NCI-H2227 treated with DMSO at 0.1 percent for 48 hours (cell line): ENCODE measurements at places on chromosomes 3 and 15.

DNA sequence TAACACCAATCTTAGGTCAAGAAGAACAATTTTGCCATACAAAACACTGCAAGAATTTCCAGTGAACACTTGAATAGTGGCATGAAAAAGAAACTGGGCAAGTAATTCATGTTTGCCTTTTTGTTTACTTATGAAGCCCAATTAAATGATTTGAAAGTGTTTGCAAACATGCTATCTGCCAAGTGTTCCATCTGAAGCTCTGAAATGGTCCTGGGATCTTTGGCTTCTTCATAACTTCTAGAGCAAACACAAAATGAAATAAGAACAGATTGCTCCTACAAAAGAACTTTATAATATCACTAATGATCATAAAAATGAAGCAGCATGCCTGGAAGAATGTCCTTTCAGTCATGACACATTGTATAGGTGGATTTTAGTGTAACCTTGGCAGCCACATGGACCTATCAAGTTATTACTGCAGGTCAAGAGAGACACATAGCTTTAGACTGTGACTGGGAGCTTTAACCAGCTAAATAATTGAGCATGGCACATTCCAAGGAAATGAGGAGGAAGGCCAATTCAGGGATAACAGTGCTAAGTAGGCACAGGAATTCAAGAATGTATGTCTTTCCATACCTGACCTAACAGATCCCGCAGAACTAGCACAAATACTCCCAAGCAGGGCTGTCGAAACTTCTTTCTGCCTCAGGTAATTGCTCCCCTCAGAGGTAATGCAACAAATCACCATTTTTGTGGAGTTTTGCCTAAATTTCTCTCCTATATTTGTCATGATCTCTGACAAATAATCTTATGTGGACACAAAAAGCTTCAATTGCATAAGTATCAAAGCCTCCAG lies 144.6 kb downstream of the DUT start:
- no peak for DNase-seq

GRCh38 chr15:33374226-33374914 lies 63.6 kb downstream of the RYR3 start:
- DNase-seq, result no peak

- no peak for DNase-seq
Measured at GRCh38 chr3:177213801-177214535, 16.7 kb upstream of the TBL1XR1 start.

GRCh38 chr3:153373606-153374005 lies 211.6 kb downstream of the RAP2B start:
- no peak for DNase-seq

GRCh38 chr3:188473045-188473444 lies 319.1 kb downstream of the LPP start:
- no peak for DNase-seq

- DNase-seq, result no peak
Measured at GRCh38 chr15:33066584-33066983, 127.9 kb downstream of the FMN1 start.
